ENCODE measurements at places on chromosomes 2 and 18.

DNA sequence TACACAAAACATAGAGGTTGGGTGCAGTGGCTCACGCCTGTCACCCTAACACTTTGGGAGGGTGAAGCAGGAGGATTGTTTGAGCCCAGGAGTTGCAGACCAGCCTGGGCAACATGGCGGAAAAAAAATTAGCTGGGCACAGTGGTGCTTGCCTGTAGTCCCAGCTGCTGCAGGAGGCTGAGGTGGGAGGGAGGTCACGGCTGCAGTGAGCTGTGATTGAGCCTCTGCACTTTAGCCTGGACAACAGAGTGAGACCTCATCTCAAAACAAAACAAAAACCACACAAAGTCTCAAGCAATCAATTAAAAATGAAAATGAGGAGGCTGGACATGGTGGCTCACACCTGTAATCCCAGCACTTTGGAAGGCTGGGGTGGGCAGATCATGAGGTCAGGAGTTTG lies 4.9 kb downstream of the NOP58 start:
- no peak for DNase-seq

- no peak for DNase-seq
Observed at GRCh38 chr2:24993406-24994145, 21.8 kb upstream of the DNAJC27 start.

GRCh38 chr2:2570871-2571270 lies 239.8 kb upstream of the MYT1L start:
- no peak for DNase-seq

DNA sequence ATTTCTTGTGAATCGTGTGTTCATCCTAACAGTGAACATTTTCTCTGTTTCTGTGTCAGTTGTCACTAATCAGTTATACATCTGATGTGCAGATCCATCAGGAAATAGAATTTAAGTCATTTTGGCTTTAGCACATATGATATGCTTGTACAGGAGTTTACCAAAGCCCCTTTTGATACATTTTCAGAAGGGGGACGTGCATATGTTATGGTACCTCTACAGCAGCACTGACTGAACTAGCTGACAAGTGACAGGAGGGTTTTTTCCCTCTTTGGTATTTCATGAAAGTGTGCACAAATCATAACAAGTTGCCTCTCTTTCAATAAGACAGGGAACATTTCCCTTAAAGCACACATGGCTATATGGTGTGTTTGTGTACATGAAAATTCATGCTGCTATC lies 536.5 kb downstream of the PLCL1 start:
- DNase-seq: no peak

DNA sequence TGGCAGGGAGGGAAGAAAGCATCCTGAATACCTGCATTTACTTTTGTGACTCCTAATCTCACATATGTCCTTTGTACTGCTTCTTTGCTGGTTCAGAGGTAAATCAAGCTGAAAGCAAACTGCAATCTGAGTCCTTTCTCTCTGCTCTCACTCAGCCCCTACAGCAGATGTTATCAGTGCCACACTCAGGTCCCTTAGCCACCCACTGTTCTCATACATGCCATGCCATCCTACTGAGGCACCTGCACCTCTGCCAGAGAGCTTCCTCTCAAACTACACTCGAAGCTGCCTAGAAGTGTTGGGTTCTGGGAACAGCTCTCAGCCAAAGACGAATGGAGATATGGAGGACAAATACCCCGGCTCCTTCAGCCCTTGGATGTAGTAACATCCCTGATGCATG lies 244.5 kb downstream of the TXNL1 start:
- DNase-seq: no peak

GRCh38 chr2:32773448-32773808 lies 145.6 kb downstream of the TTC27 start:
- DNase-seq: no peak

- no peak for DNase-seq
Observed at GRCh38 chr2:171602352-171602751, 80.1 kb downstream of the CYBRD1 start.

- DNase-seq: no peak
Observed at GRCh38 chr2:146228466-146229058, 1616.3 kb upstream of the ACVR2A start.

- DNase-seq: no peak
Observed at GRCh38 chr2:2503864-2504418, 172.9 kb upstream of the MYT1L start.

GRCh38 chr2:115560666-115561065 lies 1118.2 kb downstream of the DPP10 start:
- DNase-seq: no peak

DNA sequence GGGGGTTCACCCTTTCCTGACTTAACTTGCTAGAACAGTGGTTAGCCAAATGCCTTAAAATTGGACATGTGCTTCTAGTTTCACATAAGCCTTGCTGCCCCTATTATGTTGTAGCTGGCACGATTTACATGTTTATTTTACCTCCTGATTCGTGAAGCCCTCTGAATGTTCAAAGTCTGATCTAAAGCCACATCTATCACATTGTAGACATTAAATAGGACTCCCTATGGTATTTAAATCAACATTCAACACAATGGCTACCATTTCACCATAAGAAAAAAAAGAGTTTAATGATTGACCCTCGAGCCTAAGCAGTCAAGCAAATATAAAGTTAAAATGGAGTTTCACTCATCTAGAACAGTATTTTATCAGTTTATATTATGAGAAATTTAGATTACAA lies 151.5 kb downstream of the GULP1 start:
- DNase-seq: no peak

DNA sequence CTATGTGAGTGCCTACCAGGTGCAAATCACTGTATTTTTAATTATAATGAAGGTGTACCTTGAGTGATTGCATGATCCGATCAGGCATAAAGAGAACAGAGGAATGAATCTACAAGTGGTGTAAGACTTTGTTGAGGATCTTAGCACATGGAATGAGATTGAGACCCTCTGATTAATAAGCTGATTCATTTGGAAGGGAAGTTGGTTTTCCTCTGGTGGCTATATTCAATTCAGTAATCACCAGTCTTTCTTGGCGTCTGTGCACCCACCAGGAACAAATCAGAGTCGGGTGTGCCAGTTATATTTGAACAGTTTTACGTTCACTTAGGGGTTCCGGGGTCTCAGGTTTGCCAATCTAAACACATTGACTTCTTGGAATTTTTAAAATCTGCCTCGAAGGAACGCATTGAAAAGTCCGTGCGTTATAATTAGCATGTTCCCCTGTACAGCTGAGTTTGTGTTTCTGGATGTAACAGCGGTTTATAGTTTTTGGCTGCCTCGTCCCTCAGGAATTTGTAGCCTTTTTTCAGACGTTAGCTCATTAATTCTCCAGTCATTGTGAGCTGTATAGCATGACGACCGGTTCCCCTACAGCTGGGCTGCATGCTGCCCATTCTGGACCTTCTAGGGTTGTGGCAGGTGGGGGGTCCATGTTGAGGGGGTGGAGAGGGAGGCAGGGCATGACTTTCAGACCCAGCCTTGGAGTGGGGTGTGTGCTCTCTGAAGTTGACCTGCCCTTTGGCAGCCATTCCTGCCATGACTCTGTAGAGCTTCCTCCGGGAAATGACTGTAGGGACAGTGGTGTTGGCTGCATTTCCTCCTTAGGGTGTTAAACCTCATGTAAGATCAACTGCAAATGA lies 20.3 kb downstream of the MYO1B start:
- peak; percentile 56 for DNase-seq

- no peak for DNase-seq
Observed at GRCh38 chr2:182836451-182836850, 30.0 kb downstream of the FRZB start.

- DNase-seq: no peak
Observed at GRCh38 chr2:108824316-108825070, 37.9 kb downstream of the CCDC138 start.

GRCh38 chr18:79983253-79983652 lies 5.1 kb downstream of the TXNL4A start:
- no peak for DNase-seq

GRCh38 chr2:231708773-231709635 lies 679 bp downstream of the PTMA start:
- peak; percentile 38 for DNase-seq

DNA sequence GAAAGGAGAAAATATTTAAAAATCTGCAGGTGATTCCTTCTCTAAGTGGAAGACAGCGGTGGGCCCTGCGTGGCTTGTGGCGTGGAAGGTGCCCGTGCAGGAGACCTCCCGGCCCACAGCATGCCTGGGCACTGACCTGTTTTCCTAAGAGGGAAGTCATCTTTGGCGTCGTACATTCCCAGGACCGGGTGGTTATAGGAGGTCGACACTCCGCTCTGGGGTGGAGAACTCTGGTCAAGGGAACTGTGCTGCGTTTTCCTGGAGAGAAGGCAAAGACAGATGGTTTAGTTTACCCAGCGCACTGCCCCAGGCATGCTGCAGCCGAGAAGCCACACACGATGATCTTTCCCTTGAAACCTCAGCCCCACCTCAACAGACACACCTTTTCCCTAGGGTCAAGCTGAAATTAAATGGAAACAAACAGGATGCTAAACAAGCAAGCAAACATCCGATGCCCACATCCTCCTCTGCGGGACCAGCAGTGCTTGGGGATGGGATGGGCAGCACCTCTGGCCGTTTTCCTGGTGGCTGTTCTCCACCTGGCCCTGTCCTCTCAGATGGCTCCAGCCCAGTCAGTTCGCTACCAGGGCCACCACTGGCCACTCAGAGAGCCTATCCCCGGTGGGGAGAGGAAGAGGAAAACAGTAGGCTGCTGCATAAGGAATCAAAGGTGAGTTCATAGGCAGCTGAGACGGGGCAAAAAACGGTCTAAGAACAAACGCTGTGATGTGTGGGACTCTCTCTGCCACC lies 244.1 kb downstream of the HDAC4 start:
- DNase-seq: no peak

DNA sequence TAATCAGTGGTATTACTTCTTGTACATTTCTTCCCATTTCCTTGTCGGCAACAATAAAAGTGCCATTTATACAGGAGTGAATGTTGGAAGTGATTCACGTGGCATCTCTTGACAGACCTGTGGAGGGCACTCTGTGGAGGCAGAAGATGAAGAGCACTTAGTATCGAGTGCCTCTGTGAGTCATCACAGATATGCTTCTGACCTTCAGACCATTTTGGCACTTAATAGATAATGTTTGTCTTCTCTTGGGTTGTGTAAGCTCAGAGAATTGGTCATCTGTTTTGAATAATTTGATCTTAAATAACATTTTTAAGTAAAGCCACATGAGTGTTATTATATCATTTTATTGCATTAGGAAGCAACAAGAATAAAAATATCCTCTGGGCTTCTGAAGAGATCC lies 305.5 kb downstream of the PTPRM start:
- peak; percentile 32 for DNase-seq

DNA sequence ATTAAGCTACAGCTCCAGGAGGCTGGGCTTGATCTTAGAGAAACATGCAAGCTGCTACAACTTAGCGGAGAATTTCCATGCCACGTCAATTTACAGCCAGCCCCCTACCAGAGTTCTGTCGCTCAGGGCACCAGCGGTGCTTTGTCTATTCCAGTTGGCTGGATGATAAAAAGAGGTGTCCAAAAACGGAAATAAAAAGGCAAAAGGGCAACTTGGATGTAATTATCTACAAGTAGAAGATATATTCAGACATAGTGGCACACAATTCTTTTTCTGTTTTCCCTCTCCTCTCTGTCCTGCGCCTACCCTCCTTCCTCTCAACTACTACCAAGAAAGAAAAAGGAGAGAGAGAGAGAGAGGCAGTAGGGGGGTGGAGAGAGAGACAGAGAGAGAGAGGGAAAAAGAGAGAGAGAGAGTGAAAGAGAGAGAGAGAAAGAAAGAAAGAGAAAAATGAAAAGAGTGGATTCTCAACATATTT lies 363 bp upstream of the RFTN2 start:
- peak; percentile 79 for DNase-seq

- DNase-seq: no peak
Observed at GRCh38 chr2:194745557-194746146, 911.4 kb upstream of the SLC39A10 start.

DNA sequence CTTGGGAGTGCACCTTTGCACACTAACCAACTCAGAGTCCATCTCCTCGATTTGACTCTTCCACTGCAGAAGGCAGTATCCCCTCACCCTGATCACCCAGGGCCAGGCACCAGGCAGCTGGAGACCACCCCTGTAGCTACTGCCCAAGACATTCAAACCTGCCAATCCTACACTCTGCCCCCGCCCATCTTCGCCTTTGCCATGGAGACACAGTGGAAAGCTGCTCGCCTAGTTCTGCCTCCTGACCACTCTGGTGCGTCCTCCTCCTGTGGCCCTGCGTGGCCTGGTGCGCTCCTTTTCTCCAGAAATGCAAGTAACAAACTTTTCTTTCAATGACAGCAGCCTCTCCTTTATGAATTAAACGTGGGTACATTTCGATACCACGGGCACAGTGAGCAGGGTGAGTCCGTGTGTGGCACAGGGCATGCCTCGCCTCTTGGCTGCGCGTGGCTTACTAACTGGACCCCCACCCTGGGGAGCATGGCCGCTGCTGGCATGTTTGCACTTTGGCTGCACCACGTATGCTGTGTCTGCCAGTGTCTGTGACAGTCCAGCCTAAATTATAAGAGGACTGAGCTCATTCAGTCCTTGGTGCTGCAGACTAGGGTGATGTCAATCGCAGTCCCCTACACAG lies 47.6 kb downstream of the LONRF2 start:
- no peak for DNase-seq

DNA sequence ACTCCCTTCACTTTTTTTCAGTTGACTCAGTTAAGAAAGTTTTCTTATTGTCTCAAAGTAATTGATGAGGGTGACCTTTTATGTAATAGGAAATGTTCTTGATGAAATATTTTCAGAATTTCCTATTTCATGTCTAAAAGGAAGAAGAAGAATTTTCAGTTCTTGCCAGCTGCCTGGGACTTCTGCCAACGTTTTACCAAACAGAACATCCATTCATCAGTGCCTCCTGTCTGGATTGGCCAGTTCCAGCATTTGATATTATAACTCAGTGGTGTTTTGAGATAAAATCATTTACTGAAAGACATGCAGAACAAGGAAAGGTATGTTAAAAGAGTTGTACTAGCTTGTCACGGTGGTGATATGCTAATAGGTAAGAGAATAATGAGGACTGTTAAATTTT lies 104.7 kb upstream of the MYO3B start:
- peak; percentile 97 for DNase-seq

DNA sequence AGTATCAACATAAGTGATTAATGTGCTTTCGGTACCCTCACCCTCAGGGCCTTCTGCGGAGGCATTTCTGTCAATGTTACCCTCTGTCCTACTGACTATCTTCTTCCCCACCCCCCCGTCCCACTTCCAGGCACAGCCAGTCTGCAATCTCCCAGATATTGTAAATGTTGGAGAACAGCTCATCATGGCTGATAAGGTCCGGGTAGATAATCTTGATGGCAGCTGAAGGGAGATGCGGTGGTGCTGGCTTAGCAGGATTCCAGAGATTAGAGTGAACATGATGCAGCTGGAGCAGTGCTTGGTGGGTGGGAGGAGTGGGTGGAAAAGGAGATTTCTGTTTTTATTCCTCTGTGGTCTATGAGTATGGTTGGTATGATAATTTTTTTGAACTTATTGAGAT lies 15.5 kb downstream of the GTF2A1L start:
- peak; percentile 1 for DNase-seq

DNA sequence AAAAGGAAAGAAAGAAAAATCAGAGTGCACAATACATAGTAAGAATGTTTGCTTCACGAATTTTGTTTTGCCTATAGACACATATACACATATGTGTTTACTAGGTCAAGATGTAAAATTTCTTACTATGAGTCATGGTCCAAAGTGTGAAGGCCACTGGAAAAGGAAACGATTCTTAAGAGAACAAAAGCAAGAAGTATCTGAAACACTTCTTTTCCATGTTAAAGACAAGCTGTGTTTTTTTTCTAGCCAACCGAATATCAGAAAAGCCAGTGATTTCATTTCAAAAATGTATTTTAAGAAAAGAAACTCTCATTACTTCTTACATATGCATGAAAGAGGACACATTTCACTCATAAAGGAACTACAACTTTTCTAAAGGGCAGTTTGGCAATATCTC lies 24.9 kb downstream of the PECR start:
- no peak for DNase-seq

GRCh38 chr2:47002480-47003381 lies 87.1 kb upstream of the MCFD2 start:
- DNase-seq: peak; percentile 18
